Activated gamma-delta T cell treated with anti-CD3 and anti-CD28 coated beads, Interleukin-2, amount 50 U/mL, for 16 hours (primary cell): ENCODE measurements at places on chromosomes 1 and 21.

GRCh38 chr21:14265023-14265422 is 49.1 kb downstream of the RBM11 start:
- DNase-seq: no peak

- peak; percentile 52 for DNase-seq
Measured at GRCh38 chr1:158124999-158125398, 55.7 kb upstream of the CD1D start.

- DNase-seq: no peak
Measured at GRCh38 chr1:148289647-148290046, 137.6 kb upstream of the NBPF11 start.

GRCh38 chr1:66265796-66266195 is 268.2 kb upstream of the SGIP1 start:
- DNase-seq: no peak

- DNase-seq: no peak
Measured at GRCh38 chr21:36422279-36423098, 37.3 kb downstream of the CHAF1B start.

DNA sequence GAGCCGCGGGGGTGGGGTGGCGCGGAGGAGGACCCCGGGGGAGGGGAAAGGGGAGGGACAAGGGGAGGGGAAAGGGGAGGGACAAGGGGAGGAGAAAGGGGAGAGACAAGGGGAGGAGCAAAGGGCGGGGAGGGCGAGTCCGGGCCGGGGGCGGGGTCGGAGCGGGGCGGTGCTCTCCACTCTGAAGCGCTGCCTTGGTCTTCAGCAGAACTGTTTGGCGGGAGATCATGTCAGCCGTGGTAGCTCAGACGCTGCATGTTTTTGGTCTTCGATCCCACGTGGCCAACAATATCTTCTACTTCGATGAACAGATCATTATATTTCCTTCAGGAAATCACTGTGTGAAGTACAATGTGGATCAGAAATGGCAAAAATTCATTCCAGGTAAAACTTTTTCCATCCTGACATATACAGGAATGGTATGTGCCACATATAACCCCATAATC is 420 bp downstream of the CFAP57 start:
- DNase-seq: peak; percentile 74

DNA sequence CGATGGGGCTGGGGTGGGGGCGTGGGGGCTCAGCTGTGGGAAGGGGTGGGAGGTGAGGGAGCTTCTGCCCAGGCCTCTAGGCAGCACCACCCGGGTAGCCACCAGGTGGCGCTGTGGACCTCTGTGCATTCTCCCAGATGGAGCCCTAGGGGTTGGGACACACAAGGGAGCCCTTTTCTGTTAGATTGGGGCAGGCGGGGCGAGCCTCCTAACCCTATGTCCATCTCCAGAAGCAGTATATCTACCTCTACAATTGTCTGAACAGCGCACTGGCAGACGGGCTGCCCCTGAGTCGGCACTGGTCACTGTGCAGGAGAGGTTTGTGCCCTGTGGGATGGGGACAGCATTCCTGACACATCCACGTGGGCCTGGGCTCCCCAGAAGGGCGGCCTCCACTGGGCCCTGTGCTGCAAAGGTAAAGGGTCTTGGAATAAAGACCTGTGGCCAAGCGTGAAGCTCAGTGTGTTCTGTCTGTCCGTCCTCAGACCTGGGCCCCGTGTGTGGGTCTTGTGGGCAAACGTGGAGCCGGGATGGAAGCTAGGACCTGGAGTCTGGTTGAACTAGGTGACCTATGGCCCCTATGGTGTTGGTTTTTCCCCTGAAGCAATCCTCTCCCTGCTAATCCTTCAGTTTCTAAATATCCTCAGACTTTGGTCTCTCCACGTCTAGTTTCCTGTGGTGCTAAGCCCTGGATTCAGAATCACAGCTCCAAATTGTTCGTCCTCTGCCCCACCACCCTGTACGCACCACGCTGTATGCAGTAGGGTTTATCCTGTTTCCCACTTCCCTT is 4.4 kb upstream of the LGR6 start:
- DNase-seq: peak; percentile 74

GRCh38 chr1:984476-984814 is 2.6 kb upstream of the PERM1 start:
- no peak for DNase-seq

DNA sequence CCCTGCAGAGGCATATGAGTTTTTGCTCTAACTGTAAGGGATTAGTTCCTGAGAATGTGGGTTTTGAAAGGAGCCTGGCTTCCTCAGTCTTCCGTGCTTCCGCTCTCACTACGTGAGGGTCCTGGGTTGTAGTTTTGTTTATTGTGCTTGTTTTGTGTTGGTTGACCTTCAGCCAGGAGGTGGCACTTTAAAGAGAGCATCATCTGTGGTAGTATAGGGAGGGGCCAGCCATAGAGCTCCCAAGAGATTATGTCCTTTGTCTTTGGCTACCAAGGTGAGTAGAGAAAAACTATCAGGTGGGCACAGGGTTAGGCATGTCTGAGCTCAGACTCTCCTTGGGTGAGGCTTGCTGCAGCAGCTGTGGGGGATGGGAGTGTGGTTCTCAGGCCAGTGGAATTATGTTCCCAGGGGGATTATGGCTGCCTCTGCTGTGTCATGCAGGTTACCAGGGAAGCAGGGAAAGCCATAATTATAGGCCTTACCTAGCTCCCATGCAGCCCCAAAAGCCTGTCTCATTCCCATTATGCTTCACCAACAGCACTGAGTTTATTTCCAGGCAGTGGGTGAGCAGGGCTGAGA is 23.5 kb downstream of the CYP4B1 start:
- DNase-seq: no peak

- DNase-seq: no peak
Measured at GRCh38 chr1:22105611-22106207, 37.2 kb downstream of the WNT4 start.

- no peak for DNase-seq
Measured at GRCh38 chr1:201051399-201051798, 27.9 kb upstream of the KIF21B start.

DNA sequence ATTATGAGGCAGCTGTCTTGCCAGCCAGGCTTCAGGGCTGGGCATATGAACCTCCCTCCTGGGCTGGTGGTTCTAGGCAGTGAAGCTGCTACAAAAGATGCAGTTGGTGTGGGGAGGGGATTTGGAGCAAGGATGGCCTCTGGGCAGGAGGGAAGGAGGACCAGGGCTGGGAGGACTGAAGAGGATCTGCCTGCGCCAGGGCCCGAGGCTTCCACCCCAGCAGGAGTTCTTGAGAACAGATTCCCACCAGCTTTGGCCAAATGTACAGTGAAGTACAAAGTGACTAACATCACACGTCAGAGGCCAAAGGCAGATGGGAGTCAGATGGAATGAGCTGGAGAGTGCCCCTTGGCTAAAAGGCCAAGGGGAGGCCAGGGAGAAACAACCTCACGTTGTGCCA is 62.4 kb downstream of the DDX20 start:
- no peak for DNase-seq

GRCh38 chr1:145979746-145980456 is 15.4 kb downstream of the POLR3GL start:
- DNase-seq: no peak

DNA sequence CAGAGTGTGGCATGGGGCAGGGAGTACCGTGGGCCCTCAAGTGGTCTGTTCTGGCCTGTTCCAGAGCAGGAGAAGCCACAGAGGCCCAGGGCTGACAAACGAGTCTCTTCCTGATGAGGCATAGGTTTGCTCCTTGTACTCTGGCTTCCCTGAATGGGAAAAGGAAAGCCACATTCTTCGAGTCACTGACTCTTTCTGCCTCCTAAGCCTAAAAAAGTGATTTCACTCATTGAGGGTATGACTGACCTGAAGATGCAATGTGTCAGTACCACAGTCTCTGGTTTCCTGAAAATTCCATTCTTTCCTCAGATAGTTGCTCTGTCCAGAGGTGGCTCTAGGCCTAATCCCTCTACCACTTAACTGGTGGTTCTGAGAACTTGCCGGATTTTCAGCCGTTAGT is 92.3 kb downstream of the KCNN3 start:
- no peak for DNase-seq

DNA sequence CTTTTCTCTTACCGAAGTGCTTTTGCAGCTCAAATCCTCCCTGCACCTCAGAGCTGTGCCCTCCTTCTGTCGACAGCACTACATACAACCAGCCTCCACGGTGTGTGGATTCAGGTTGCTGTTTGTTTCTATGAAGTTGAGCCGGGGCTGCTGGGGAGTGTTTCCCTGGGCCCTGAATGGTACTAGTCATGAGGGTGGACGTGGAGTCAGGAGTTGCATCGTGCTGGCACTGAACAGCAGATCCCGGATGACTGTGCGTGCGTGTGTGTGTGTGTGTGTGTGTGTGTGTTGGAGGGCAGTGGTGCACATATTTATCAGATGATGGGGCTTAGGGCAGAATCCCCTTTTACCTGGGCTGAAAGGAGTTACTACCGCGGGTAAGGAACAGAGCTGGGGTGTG is 47.0 kb downstream of the ACTL8 start:
- no peak for DNase-seq

- DNase-seq: peak; percentile 45
Measured at GRCh38 chr1:160607011-160607671, 27.8 kb upstream of the CD84 start.

DNA sequence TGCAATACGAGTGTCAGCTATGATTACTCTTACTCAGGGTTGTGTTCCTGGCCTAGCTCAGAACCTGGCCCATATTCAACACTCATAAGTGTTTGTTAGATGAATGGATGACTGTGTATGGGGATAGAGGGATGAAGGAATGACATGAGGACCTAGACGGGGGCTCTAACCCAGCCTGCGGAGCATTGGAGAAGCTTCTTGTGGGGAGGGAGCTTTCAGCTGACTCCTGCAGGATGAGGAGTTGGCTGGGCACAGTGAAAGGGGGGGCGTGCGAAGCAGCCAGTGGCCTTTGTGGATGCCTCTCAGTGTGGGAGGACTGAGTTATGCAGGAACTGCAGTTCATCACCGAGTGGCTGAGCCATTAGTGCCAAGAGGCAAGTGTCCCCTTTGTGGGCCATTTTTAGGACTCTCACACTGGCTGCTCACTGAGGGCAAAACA is 1.2 kb upstream of the EXTL1 start:
- DNase-seq: no peak

DNA sequence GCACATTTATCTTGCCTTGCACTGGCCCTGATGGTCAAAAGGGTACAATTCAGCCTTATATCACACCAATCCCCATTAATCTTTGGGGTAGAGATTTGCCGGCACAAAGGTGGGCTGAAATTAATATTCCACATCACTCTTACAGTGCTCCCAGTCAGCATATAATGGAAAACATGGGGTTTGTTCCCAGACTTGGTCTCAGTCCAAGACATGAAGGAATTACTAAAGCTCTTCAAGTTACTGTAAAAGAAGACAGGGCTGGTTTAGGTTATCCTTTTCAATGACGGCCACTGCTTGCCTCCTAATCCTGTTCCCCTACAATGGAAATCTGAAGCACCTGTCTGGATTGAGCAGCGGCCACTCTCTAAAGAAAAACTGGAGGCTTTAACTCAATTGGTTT is 160.7 kb downstream of the IER5 start:
- no peak for DNase-seq

- no peak for DNase-seq
Measured at GRCh38 chr1:147626291-147626690, 44.0 kb downstream of the ACP6 start.

DNA sequence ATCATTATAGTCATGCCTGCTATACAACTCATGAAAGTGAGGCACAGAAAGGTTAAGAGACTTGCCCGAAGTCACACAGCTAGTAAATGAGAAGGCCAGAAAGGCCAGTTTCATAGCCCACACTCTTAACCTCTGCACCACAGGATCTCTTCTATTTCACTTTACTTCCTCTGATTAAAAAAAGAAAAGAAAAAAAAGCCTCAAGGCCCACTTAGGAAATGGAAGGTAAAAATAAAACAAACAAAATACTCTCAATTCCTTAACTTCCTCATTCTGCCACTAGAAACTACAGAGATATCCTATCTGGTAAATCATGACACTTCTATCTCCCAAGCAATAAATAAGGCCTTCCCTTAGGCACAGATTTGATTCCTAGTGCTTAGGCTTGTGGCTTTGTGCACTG is 7.6 kb upstream of the ENAH start:
- DNase-seq: no peak

DNA sequence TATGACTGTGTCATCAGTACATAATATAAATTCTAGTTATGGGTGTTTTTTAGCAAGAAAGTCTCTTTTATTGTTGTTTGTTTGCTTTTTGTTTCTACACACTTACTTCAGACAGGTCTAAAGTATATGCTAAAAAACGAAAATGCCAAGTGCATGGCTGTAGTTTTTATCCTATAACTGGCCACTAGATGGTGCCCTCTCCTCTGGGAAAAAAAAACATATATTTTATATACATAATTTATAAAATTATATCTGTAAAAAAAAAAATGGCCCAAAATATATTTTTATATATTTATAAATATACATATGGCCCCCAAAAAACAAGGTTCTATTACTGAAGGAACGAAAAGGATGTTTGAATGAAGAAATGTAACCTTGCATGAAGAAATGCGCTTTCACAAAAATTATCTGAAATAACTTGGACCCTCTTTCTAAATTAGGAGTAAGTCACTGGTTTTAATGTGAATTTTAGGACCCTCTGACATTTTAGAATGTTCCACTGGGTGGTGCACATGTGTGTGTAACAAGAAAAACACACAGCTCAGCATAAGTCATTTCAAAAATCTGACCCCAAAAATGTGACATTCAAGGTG is 93.5 kb downstream of the TTLL7 start:
- DNase-seq: peak; percentile 1

DNA sequence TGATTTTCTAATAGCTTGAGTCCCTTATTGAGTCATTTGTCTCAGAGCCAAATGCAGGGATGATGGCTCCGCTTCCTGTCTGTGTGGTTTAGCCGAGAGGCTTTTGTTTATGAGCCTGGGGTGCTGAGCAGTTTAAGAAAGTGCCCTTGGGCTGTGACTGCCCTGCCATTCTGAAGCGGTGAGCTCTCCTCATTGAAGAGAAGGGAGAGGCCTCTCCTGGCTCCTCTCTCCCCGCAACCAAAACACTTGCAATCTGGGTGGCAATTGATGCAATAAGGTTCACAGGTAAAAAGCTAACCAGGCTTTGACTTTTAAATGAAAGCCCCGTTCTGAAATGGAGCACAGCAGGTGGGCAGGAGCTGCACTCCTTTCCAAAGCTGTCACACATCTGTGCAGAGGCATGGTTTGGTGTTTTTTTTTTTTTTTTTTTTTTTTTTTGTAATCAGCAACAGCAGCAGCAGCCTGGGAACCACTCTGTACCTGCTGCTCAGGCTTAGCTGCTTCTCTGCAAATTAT is 403.7 kb downstream of the SIPA1L2 start:
- no peak for DNase-seq

- no peak for DNase-seq
Measured at GRCh38 chr21:46435786-46436227, 22.9 kb upstream of the DIP2A start.

DNA sequence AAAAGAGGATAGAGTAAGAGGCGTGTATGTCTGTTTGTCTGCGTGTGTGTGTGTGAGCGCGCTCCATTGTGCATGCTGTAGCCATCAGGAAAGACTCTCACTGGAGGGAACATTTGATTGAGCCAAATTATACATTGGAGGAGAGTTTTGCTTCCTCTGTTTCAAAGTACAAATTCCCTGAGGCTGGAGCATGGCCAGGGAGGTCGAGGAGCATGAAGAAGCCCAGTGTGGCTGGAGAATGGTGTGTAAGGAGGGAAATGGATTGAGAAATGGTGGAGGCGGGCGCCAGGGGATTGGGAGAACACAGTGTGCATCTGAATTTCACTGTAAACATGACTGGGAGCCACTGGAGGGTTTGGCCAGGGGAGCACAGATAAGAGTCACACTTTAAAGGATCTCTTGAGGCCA is 22.1 kb upstream of the EFNA1 start:
- no peak for DNase-seq
